ENCODE measurements at places on chromosomes 7 and 10.

DNA sequence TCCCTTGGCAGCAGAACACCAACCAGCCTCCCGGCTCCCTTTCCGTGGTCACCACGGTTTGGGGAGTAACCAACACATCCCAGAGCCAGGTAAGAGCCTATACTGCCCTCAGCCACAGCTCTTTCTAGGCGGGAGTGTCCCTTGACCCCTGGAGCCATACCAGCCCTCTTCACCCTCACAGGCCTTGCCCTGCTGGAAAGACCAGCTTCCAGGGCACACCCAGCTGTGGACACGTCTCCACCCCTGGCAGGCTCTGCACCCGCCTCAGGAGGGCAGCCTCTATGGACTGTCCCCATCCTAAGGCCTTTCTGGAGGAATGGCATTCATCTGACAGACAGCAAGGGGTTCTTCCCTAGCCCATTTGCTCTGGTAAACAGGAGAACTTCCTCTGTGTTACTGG is 57.5 kb upstream of the PPIF start:
- no peak for DNase-seq

DNA sequence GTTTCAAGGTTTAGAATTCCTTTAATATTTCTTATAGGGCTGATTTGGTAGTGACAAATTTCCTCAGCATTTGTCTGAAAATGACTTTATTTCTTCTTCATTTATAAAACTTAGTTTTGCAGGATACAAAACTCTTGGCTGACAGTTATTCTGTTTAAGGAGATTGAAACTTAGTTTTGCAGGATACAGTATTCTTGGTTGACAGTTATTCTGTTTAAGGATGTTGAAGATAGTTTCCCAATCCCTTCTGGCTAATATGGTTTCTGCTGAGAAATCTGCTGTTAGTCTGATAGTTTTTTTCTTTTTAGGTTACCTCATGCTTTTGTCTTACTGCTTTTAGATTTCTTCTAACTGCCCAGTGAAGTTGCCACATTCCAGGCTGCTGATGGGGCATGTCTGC is 186.8 kb downstream of the ITGB1 start:
- DNase-seq = no peak

- no peak for DNase-seq
Measured at GRCh38 chr10:549391-549790, 140.1 kb downstream of the DIP2C start.

DNA sequence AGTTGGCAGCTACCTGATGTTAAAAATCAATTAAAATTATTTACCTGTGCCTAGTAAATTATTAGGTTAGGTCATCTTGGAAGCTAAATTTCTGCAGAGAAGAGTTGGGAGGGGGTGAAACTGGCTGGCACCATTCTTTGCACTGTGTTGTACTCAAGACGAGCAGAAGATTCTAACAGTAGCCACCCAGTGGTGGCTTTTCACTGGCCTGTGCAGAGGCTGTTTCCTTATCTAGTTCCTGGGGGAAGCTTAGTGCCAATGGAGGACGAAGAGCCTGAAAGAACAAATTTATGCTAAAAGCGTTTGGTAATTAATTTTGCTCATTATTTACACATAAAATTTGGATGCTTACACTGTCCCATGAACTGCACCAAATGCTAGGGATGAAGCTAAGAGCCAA is 595.3 kb downstream of the XPNPEP1 start:
- no peak for DNase-seq

GRCh38 chr7:130367088-130367755 is 13.1 kb upstream of the CPA1 start:
- peak; percentile 26 for DNase-seq

DNA sequence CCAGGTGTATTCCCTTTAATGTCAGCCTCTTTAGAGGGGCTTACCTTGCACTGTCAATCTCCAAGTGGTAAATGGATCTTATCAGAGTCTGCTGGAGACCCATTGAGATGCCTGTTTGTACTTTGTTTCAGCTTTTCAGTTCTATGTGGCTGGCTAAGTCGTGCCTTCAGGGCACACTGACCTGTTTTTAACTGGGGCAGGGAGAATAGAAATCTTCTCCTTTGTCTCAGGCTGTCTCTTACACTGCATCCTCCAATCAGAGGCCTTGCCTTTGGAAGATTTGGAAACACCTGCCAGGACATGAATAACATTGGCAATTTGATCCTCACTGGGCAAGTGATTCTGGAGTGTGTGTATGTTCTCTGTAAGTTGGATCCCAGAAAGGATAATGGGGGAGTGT is 65.0 kb downstream of the POU6F2 start:
- no peak for DNase-seq

DNA sequence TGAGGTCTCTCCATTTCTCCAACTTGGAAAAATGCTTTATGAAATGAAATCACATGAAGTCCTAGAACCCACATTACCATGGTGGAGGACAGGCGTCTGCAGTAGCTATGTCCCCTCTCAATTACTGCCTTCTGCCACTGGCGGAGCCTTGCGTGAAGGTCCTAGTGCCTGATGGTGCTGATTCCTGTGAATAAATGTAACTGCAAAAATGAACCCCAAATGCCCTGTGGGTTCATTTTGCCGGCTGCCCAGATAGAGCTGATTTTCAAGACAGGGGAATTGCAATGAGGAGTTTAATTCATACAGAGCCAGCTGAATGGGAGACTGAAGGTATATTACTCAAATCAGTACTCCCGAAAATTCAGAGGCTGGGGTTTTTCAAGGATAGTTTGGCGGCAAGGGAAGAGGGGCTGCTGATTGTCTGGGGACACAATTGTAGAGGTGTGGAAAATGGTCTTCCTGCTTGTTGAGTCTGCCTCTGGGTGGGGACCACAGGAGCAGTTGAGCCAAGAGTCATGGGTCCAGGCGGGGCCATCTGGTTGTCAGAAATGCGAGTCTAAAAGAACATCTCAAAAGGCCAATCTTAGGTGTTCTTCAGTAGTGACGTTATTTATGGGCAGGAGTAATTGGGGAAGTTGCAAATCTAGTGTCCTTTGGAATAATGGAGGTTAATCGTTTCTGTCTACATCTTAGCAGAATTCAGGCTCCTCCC is 13.5 kb downstream of the PRF1 start:
- DNase-seq = no peak

DNA sequence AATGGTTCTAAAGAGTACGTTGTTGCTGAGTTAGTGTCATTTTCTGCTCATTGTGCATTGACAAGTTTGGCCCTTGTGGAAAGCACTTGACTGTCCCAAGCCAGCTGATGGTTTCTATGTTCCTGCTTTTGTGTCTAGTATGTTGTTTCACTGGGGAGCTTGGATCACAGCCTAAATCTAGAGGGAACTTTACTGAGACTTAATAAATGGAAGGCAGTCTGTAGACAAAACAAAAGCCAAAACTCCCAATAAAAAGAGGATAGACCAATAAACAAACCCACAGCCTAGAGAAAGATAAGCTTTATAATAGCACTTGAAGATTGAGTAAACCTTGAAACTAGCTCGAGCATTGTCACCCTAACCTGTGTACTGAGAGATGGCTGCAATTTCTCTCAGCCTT is 196.8 kb downstream of the ADRA2A start:
- DNase-seq = no peak

DNA sequence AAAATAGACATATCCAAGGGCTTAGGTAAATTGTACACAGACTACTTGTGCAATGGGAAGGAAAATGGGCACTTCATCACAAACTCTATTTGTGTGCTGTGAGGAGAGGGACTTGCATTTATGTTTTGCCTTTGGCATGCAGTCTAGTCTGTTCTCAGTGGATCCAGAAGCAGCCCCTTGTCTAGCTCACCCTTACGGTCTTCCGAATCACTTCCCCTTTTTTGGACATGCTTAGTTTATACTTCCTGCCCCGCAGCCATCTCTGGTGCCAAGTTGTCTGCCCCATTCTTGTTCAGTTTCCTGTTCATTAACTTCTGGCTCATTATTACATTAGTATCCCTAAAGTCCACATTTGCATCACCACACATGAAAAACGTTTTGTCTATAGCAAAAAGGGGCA is 161.6 kb downstream of the NRCAM start:
- peak; percentile 11 for DNase-seq

DNA sequence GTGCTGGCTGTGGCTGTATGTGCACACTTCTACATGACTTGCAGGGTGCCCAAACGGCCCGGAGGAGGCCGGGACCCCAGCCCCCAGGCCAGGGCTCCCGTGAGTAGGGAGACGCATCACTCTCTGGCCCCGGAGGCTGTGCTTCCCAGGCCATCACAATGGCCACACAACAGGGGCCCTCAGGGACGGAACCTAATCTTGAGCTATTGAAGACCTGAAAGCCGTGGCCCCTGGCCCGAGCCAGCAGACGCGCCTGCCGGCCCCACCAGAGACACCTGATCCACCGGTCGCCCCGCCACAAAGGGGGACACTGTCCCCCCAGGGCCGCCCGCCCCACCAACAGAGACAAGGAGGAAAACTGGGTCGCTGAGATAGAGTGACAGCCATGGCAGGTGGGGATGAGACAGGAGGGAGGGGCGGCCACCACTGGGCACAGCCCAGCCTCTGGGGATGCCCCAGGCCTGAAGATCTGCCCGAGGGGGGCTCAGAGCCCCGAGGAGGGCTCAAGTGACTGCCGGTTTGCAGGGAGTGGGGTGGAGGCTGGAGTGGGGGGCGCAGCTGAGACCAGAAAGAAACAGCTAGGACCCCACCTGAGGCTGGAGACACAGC is 10.2 kb upstream of the LFNG start:
- no peak for DNase-seq

DNA sequence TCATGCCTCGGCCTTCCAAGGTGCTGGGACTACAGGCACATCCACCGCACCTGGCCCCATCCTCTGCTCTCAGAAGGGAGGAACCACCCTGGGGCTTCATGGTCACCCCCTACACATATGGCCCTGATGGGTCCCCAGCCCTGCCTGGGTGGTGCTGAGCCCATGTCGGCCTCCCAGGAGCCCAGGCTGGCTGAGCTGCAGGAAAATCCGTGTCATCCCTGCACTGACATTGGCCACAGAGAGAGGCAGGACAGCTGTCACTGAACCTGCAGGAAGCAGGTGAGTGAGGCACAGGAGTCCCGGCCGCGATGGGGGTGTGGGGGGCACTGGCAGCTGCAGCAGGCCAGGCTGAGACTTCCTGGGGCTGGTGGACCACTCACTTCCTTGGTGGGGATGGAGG is 8.0 kb downstream of the GRIFIN start:
- DNase-seq = no peak

- DNase-seq = no peak
Measured at GRCh38 chr10:78602201-78602932, 466.4 kb upstream of the ZMIZ1 start.

DNA sequence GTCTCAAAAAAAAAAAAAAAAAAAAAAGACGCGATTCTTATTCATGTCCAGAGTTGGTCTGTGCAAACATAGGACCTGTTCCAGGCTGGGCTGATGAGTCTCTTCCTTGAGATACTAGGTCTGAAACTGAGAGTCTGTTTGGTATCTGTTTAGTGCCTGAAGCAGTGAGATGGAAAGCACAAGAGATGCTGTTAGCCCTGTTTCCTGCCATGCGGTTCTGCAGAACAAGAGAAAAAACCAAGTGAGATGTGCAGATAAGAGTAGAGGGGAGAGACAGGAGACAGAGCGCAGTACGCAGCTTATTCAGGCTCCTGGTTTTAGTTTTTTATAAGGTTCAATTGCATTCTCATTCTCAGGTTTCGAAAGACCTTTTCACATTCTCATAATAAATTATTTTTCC is 85.8 kb upstream of the PRKCQ start:
- no peak for DNase-seq

DNA sequence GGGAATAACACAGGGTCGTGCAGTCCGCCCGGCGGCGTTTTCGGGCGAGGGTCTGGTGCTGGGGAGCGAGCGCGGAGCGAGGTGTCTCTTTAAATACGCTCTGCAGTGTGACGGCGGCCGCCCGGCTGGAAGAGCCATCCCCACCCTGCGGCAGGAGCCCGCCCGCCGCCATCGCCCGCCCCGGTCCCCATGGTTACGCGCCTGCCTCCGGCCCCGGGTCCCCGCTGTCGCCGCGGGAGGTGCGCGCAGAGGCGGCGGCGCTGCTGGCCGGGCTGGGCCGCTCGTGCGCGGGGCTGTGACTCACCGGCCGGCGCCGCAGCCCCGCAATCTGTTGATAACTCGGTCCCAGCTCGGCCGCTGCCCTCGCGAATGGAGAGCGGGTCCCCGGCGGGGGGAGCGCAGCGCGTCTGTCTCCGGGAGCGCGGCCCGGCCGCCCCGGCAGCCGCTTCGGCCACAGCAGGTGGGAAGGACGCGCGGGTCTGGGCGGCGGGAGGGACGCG is at the start of gene ADGRA1:
ADGRA1 (plus strand) TSS at position 246 of the 500 bp plus-strand sequence. CDS start 986 bp downstream, outside the sequence.
- DNase-seq = no peak

DNA sequence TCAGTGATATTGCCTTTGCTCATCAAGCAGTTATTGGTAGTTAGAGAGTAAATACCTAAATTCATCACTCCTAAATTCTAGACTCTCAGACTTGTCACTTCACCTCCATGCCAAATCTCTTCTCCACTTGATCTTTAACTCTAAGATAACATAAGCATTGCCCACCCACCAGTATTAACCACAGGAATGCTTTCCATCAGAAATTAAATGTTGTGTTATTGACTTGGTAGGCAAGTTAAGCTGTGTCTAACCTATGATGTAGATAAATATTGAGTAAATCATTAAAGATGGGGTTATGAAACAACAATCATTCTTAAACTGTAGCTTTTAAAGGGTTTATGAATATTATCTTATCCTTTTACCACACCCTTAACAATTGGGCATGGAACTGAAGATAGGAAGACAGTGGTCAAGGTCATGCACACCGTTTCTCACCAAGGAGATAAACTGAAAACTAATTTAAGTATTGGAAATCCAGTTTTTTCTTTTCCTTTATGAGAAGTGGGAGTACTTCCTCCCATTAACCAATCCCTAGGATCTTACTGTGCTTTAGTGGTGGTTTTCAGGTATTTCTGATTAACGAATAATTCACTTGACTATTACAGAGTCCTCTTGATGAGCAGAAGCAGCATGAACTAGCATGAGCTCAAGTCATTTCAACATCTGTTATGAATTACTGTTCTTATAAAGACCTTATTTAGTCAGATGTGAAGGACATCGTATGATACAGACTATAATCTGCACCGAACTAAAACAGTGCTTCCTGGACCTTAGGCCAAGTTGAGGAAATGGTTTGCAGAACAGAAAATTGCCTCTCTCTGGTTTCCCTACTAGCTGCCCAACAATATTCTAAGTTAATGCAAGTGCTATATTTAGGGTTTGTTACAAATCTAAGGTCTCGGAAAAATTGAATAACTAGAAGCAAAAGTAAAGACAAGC is 142.0 kb downstream of the LCOR start:
- no peak for DNase-seq

DNA sequence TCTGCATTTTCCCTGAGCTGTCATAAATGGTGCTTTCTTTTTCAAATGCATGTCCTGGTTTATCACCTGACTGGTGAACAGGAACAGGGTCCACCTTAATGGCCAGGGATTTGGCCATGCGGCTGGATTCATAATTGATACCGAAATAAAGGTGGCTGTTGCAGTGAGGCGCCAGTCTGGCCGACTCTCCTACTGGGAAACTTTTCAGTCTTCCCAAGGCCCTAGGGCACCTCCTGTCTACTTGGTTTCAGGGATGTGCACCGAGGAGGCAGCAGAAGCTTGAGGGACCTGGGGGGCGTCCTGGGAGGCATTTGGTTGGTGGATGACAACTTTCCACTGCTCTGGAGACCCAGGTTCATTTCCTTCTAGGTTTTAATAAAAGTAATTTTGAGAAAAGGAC is 46.4 kb upstream of the FIGNL1 start:
- no peak for DNase-seq

GRCh38 chr7:12199363-12199762 is 11.7 kb upstream of the TMEM106B start:
- no peak for DNase-seq

- no peak for DNase-seq
Measured at GRCh38 chr7:148563583-148564274, 26.8 kb upstream of the C7orf33 start.
